Articular chondrocyte of knee joint (primary cell): ENCODE measurements at places on chromosomes 2 and 18. TPM values are rescaled to one million over a fixed set of nuclear protein-coding genes. Genes with fewer than 3 reads are reported as not detected.

PXDN gene
- 252 and 347 TPM in 2 replicates for total RNA-seq

TMEM247 gene
- not detected in 2 replicates for total RNA-seq

KCNE4 gene
- total RNA-seq, result 43.4 and 63.8 TPM in 2 replicates

CAD gene
- total RNA-seq, result 19.1 and 28.1 TPM in 2 replicates

ARHGAP15 gene
- not detected in 2 replicates for total RNA-seq

NTSR2 gene
- total RNA-seq, result not detected in 2 replicates

PLEKHH2 gene
- 27.0 and 33.1 TPM in 2 replicates for total RNA-seq

DPP10 gene
- total RNA-seq, result not detected in 2 replicates

ZNF521 gene
- 135 and 174 TPM in 2 replicates for total RNA-seq

PRR30 gene
- total RNA-seq, result not detected in 2 replicates

WNT6 gene
- not detected in 2 replicates for total RNA-seq

CXCR1 gene
- total RNA-seq, result not detected in 2 replicates

CFC1 gene
- total RNA-seq, result not detected in 2 replicates

TMEM178A gene
- total RNA-seq, result 0.26 and 1.7 TPM in 2 replicates

WNT10A gene
- total RNA-seq, result not detected in 2 replicates

GPR75 gene
- 4.2 and 4.5 TPM in 2 replicates for total RNA-seq

SELENOI gene
- total RNA-seq, result 15.4 and 19.6 TPM in 2 replicates

DNAJC5G gene
- not detected in 2 replicates for total RNA-seq

CEBPZ gene
- total RNA-seq, result 39.7 and 50.6 TPM in 2 replicates

SEPTIN10 gene
- total RNA-seq, result 183 and 206 TPM in 2 replicates

PSMA8 gene
- total RNA-seq, result not detected in 2 replicates

C2orf66 gene
- 0.13 and 0.32 TPM in 2 replicates for total RNA-seq

TEX261 gene
- 42.3 and 48.0 TPM in 2 replicates for total RNA-seq

DNER gene
- total RNA-seq, result 0.78 and 1.7 TPM in 2 replicates

SP5 gene
- not detected in 2 replicates for total RNA-seq

ALK gene
- total RNA-seq, result not detected in 2 replicates

CAPN14 gene
- total RNA-seq, result 0.11 and 0.13 TPM in 2 replicates

LRRC30 gene
- total RNA-seq, result not detected in 2 replicates

ONECUT2 gene
- total RNA-seq, result under 0.01 TPM in 2 replicates

REEP1 gene
- total RNA-seq, result 0.43 and 0.52 TPM in 2 replicates

SRD5A2 gene
- not detected in 2 replicates for total RNA-seq
